ENCODE measurements at places on chromosomes 6 and 20.

GRCh38 chr20:13644010-13644409 lies 5.3 kb upstream of the TASP1 start:
- DNase-seq, result no peak

- DNase-seq, result no peak
Measured at GRCh38 chr6:43976706-43977403, 150.4 kb downstream of the MRPL14 start.

GRCh38 chr6:142833054-142833453 lies 111.9 kb downstream of the HIVEP2 start:
- peak; percentile 41 for DNase-seq

GRCh38 chr6:14200047-14200446 lies 82.5 kb downstream of the CD83 start:
- DNase-seq, result no peak

DNA sequence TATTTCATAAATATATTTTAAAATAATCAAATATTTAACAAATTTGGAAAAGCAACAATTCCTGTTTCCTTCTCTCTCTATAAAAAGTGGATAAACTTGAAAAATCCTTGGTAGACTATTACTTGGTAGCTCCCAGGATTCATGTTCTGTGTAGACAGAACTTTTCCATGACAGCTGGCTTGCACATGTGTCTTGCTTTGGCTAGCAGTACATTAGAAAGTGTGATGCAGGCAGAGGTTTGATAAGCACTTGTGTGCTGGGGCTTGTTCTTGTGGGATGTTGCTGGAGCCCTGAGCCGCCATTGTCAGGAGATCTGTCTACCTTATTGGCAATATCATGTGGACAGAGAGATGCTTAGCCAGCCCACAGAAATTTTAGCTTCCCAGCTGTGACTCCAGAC lies 327.2 kb downstream of the CDKAL1 start:
- DNase-seq, result no peak

GRCh38 chr6:32177183-32177787 lies 920 bp upstream of the RNF5 start:
- DNase-seq, result no peak

DNA sequence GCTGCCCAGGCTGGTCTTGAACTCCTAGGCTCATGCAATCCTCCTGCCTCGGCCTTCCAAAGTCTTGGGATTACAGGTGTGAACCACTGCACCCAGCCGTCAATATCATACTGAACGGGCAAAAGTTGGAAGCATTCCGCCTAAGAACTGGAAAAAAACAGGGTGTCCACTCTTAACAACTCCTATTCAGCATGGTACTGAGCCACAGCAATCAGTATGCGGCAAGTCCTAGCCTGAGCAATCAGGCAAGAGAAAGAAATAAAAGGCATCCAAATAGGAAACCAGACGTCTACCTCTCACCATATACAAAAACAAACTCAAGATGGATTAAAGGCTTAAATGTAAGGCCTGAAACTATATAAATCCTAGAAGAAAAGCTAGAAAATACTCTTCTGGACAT lies 83.1 kb downstream of the FKBP5 start:
- DNase-seq, result no peak

DNA sequence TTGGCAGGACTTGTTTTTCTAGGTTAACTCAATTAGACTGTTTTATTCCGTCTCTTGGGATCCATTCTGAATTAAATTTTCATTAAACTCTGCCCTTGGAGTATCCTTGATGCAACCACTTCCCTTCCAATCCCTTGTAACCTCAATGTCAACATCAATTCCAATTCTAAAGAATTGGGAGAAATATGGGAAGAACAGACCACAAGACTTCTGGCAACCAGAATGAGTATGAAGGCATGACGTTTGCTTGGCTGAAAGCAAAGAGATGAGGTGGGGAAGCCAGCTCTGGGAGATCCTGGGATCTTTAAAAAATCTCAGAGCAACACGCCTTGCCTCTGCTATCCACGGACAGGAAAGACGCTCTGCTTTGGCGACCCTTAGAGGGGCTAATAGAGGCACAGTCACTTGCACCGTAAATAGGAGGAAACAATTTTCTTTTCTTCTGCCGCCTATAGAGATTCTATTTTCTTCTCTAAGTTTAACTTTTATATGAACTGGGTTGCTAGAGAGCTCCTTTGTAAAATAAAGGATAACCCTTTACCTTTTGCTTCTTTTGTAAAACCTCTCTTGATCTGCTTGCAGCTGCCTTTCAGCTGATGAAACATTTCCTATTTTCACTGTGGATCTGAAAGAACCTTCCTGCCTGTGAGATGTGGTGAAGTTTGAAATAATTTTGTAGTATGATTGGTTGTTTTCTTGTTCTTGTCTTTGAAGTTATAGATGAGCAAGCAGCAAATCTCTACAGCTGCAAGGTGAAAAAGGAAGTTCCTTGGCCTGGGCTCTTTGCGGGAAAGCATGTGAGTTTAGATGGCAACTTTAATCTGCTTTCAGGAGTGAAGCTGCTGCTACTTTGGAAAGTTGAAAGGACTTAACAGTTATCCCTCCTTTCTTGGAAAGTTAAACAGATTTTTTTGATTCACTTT lies at the start of gene ASIP:
ASIP (plus strand) TSS at position 731 of the 923 bp plus-strand sequence. CDS start 18,952 bp downstream, outside the sequence.
- no peak for DNase-seq

GRCh38 chr6:23180504-23181293 lies 611.3 kb downstream of the HDGFL1 start:
- DNase-seq, result no peak

- no peak for DNase-seq
Measured at GRCh38 chr6:134517145-134517658, 199.3 kb upstream of the SGK1 start.

DNA sequence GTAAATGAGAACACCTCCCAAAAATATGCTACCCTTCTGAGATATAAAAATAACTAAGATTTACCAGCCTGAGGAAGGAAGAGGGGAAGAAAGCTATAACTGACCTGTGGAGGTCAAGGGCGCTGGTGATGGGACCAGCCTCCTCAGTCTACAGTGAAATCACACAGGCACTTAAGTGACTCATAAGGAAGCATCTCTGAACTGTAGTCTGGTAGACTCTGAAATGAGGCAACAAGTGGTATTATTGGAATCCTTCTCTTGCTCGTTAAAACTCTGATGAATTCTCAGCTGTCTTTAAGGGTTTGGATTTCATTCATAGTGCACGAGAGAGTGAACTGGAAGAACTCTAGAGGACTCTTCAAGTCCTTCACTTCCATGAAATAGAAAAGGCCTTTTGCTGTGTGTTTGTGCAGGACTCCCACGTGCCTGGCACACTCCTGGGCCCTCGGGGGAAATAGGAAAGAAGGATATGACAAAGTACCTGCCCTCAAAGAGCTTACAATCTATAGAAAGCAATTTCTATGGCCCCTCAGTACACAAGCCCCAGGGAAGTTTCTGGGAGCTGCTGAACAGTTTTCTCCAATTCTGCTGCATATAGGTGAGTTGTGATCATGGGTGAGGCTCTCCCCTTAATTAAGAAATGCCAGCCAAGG lies 231.8 kb upstream of the RREB1 start:
- DNase-seq, result peak; percentile 68

DNA sequence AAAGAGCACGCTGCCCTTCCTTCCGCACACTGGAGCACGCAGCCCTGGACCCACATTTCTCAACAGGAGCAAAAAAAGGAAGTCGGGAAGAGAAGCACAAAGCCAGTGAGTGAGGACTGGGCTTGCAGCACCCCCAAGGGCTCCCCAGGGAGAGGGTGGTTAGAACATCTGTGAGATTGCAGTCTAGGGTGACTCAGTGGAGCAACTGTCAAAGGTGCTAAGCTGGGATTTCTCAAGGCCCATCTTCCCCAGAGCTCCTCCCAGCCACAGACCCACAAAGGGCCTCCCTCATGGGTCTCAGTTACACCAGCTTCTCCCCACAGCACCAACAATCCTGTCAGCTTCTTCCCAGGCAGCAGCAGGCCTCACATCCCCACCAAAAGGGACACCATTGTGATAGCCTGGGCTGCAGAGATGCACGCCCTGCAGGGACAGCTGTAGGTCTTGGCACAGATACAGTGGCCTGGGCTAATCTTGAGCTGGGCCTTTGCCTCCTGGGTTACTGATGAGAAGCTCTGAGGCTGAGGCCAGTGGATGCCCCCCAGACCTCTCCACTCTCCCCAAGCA lies 39.6 kb upstream of the CD93 start:
- DNase-seq, result peak; percentile 38

GRCh38 chr6:75880305-75880704 lies 131.3 kb downstream of the MYO6 start:
- no peak for DNase-seq

- peak; percentile 53 for DNase-seq
Measured at GRCh38 chr6:43009124-43009523, 4.6 kb downstream of the MEA1 start.

DNA sequence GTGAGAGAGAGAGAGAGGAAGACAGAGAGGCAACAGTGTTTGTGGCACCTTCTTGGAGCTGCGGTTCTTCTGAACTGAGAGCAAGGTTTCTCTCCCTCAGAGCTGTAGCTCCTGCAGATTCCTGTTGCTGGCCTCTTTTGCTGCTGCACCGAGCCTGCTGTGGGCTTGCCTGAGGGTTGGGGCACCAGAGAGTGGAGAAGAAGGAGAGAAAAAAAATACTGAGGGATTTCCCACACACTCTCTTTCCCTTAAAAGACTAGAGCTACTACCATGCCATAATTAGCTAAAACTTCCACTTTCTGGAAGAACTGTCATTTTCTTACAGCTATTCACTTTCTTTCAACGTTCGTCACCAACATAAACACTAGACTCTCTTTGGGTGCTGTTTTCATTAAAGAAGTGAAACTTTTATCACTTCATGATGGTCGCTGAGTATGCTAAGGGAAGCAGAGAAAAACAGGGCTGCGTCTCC lies 18.2 kb upstream of the ECI2 start:
- no peak for DNase-seq

GRCh38 chr6:137815692-137816091 lies 51.4 kb upstream of the TNFAIP3 start:
- no peak for DNase-seq

- no peak for DNase-seq
Measured at GRCh38 chr6:40340957-40341356, 246.2 kb downstream of the LRFN2 start.

DNA sequence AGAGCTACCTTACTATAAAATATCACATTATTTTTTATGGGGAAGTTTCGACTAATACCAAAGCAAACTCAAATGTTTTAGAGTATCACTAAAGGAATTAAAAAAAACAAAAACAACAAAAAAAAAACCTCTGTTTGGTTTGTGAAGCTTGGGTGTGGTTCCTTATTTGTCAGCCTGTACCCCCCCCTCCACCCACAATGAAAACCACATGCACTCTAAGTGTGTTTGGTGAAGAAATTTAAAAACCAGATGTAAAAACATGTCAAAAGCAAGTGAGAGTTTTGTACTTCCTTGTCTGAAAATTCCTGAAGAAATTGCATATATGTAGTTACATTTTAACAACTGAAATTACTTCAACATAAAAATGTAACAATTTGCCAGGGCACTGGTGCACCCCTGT lies 3.1 kb downstream of the STK38 start:
- no peak for DNase-seq

GRCh38 chr6:10875026-10875425 lies 6.8 kb downstream of the GCM2 start:
- no peak for DNase-seq

DNA sequence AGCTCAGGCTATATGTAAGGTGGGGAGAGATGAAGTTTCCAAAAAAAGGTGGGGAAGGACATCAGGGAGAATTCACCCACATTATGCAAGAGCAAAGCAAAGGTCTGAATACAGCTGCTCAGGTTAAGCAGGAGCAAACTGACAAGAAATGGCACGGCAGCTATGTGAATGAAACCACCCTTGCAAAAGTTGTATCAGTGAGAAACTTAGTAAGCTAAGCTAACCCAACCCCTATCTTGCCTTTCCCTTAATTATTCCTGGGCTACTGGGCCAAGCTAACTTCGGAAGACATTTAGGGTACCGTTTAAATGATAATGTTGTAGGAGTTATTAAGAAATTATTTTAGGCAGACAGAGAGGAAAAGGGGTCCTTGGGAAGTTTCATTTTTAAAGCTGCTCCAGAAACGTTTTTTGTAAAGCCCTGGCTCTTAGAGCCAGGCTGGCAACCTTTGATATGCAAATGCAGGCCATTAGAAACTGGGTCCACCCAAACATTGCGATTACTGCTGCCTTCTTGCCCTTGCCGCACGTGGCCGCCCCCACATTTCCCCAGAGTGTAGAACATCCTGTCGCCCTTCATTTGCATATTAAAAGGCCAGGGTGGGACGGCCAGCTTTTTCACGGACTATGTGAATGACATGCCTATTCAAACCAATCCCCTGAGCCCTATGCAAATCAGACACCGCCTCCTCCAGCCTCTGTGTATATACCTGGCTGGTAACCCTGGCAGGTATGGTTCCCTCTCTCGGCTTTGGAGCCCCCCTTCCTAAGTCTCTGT lies 60.5 kb upstream of the SAMD5 start:
- DNase-seq, result no peak

GRCh38 chr6:81929828-81930227 lies 177.3 kb upstream of the TENT5A start:
- DNase-seq, result no peak

GRCh38 chr6:41878961-41879405 lies 16.2 kb downstream of the USP49 start:
- peak; percentile 62 for DNase-seq

- no peak for DNase-seq
Measured at GRCh38 chr20:32889281-32889680, 30.6 kb downstream of the EFCAB8 start.

- no peak for DNase-seq
Measured at GRCh38 chr6:37528541-37528940, 28.8 kb upstream of the CCDC167 start.

GRCh38 chr6:122264557-122264956 lies 134.9 kb upstream of the HSF2 start:
- DNase-seq, result no peak

GRCh38 chr20:12289465-12289864 lies 371.8 kb downstream of the BTBD3 start:
- no peak for DNase-seq

DNA sequence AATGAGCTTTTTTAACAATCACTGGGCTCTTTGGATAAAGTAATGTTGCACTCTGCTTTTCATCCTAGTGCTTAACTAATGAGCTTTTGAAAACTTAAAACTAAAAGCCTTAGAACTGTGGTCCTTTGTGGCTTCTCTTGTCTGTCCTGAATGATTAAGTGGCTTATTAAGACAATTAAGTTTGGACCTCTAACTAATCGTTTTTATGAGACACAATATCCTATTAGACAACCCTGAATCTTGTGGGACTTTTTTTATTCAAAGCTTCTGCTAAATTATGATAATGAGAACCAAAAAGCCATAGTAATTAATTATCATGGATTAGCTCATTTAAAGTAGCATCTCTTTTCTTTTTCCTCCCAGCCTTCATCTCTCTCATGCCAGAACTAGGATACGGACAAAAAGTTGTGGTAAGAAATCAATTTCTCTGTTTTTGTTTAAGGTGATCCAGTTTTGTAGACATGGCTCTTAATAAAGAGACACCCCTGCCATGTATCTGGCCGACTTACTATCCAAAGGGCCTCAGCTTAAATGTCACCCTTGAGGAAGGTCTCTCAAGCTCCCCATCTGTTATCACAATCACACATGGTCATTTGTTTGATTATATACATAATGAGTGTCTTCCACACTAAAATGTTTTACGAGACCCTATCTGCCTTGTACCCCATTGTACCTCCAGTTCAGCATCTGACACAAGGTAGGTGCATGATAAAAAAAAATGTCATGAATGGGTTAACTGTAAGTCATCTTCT lies 384.4 kb upstream of the IRAK1BP1 start:
- DNase-seq, result no peak

Data from trophoblast cell (in vitro differentiated cells and primary cell).